ENCODE measurements at places on chromosomes 2 and 18.

GRCh38 chr2:688504-689076, 11.4 kb upstream of the TMEM18 start:
- DNase-seq = no peak

DNA sequence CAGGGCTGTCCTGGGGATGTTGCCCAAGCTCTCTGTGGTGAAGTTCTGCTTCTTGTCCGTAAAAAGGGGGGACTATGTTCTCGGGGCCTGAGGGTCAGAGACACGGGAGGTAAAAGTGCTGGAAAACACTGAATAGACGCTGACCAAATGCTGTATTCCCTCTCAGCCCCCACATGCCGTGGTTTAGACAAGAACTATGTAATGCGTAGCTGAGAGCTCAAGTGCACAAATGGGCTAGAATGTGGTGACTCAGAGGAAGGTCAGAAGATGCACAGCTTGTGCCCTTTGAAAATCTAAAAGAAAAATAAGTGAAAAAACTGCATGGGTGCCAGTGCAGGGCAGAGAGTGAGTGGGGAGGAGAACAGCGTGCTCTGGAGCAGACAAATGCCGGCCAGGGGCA, 80.3 kb upstream of the MAP4K4 start:
- DNase-seq = peak; percentile 7

DNA sequence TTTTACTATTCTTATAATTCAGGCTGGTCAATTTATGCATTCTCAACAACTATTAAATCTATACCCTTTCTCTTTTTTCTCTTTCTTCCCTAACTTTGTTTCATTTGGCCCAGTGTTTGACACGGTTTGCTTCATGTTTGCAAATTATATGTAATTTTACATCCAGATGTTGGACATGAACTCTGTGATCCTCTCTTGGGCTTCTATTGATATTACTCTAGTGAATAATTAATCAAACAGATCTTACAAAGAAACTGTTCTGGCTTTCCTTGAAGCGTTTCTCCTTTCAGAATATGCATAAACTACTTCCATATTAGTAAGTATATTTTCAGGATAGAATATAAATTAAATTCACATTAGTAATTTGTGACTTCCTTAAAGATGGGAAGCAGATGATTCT, 225.1 kb upstream of the TMEFF2 start:
- DNase-seq = no peak

- DNase-seq = peak; percentile 4
Measured at GRCh38 chr2:171855401-171855800, 38.6 kb downstream of the SLC25A12 start.

GRCh38 chr2:34317797-34318196, 718.7 kb upstream of the FAM98A start:
- DNase-seq = no peak

DNA sequence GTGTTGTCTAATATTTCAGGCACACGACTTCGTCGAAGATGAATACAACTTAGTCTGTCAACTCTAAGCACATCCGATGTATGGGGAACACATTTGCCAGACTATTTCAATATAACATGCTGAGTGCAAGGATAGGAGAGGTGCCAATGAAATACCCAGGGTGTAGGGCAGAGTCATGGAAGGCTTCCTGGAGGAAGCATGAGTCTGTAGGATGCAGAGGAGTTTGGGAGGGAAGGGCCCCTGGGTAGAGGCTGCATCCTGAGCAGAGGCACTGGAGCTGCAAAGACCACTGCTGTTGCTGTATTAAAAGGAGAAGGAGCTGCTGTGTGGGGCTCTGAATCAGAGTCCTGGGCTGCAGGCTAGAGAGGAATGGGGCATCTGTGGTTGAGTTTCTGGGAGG, 89.9 kb downstream of the ASAP2 start:
- DNase-seq = no peak

DNA sequence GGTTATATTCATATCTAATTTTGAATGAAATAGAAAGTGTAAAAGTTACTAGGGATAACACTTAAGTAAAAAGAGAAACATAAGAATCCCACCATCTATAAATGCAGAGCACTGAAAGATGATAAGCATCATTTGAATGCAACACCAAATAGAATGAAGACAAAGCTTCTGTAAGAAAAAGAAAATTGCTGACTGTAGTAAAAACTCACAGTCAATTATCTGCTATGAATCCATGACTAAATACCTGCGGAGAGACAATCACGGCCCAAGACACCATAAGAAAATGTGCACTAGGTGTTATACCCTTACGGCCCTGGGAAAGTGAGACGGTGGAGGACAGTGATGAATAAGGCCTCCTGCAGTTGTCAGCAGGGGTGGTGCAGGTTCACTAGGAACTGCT, 45.4 kb upstream of the OSR1 start:
- DNase-seq = no peak

- no peak for DNase-seq
Measured at GRCh38 chr18:33316146-33316587, 124.4 kb downstream of the CCDC178 start.

- DNase-seq = no peak
Measured at GRCh38 chr2:126946318-126947102, 47.8 kb downstream of the TEX51 start.

- DNase-seq = no peak
Measured at GRCh38 chr2:220767591-220768255, 804.4 kb downstream of the EPHA4 start.

DNA sequence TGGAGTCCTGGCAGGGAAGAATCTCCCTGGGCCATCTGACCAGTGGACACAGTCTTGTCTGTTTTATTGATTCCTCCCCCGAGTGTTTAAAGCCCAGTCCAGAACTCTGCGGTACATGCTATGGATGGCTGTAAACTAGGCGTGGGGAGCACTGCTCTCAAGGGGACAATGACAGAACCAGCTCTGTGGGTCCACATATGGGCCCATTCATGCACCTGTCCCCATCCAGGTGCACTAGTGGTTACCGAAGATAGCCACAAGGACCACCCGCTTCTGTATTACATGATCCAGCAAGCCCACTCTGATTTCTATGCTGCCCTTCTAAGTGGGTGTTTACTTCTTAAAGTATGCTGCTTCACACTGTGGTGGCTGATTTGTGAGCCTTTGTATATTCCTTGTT, 21.0 kb downstream of the CHST10 start:
- DNase-seq = no peak

DNA sequence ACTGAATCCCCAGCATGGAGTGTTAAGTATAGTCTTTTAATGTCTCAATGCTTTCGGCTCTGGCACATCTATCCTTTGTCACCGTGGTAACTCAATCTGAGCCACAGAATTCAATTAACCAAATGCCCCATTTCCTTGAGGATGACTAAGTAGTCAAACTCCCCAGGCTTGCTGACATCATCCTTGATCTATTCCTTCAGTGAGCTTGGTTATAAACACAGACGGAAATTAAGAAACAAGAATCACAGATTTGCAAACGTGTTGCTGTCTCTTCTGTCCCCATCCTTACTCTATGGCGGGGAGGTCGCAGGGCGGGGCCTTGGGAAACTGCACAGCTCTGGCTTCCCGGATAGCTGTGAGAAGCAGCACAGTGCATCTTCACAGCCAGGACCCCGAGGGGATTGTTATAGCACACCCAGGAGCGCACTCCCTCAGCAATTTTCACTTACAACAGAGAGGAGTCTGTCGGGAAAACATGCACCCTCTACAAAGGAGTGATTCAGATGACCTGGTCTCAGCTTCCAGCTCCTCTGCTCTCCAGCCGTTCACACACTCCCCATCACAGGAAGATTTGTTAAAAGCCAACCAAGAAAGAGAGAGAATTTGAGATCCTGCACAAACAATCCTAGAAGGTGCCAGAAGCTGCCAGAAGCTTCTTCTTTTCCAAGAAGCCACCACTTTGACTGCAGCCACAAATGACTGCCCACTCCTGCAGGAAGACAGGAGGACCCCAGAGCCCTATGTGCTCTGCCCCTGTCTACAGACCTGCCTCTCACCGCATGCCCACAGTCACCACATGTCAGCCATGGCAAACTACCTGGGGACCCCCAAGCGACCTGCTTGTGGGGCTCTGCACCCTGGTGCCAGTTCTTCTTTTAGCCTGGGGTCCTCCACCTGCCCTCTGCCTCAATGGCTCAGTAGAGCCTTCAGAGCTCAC, 44.9 kb upstream of the YWHAQ start:
- DNase-seq = peak; percentile 74

DNA sequence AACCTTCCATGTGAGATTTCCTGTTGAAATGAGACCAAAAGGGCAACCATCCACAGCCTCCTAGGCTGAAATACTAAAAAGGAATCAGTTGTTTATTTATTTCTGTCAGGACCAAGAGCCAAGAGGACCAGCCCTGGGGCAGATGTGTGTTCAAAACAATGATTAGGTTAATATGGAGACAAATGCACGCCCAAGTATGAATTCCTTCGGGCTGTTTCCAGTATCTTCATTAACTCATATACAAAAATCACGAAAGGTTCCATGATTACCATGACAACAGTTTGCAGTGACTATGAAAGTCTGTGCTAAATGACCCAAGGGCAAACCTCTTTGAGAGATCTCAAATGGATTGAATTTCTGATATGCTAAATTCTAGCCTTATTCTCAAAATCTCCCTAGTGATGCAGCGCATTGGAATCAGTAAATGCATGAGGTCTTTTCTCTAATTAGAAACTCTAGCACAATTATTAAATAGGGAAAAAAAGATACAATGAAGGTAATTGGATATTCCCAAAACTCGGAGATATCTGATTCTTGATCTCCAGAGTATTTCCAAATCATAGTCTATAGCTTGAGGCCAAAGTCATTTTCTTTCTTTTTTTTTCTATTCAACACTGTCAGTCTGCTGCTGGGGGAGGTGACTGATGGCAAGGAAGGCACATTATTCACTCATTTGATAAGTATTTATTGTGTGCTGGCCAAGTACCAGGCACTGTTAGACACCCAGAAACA, 35.6 kb downstream of the VIT start:
- no peak for DNase-seq

Data from retinal pigment epithelial cell (primary cell).